ENCODE measurements at places on chromosomes 5 and 9. TPM values are rescaled to one million over a fixed set of nuclear protein-coding genes. Genes with fewer than 3 reads are reported as not detected.
A peak's percentile ranks its signal among the peaks of the same experiment; 100 is the strongest.

The RNF44 gene
- 38.7 TPM for total RNA-seq

The FOXD4L4 gene
- 0.15 TPM for total RNA-seq

The EGFL7 gene
- 16.5 TPM for total RNA-seq

The IL5 gene
- not detected for total RNA-seq

The NOXA1 gene
- total RNA-seq = 0.65 TPM

The PCDHGA2 gene
- total RNA-seq = 0.71 TPM

The NR4A3 gene
- 0.26 TPM for total RNA-seq

The GNAQ gene
- total RNA-seq = 87.9 TPM

The CER1 gene
- total RNA-seq = not detected

The PCDHGB2 gene
- total RNA-seq = 2.1 TPM

The GABRA6 gene
- not detected for total RNA-seq

The RANBP3L gene
- total RNA-seq = not detected

- peaks cover 30% of the 10 kb centered on the region for H3K4me1 ChIP-seq
- H3K27ac ChIP-seq = no peak overlapping the region
- DNase-seq = no peak
- H3K36me3 ChIP-seq = no peaks in the 10 kb centered on the region
Measured at GRCh38 chr9:90969021-90969675, 167.5 kb downstream of the SYK start.

GRCh38 chr9:128109050-128109709 lies 18.3 kb downstream of the PTGES2 start:
- H3K4me3 ChIP-seq = no peak overlapping the region
- H3K4me1 ChIP-seq = no peaks in the 10 kb centered on the region
- no peak overlapping the region for H3K27ac ChIP-seq
- no peaks in the 10 kb centered on the region for H3K27me3 ChIP-seq

- H3K27ac ChIP-seq = no peak overlapping the region
- no peaks in the 10 kb centered on the region for H3K36me3 ChIP-seq
- H3K4me1 ChIP-seq = no peaks in the 10 kb centered on the region
Measured at GRCh38 chr5:131068893-131069643, 96.0 kb downstream of the HINT1 start.

DNA sequence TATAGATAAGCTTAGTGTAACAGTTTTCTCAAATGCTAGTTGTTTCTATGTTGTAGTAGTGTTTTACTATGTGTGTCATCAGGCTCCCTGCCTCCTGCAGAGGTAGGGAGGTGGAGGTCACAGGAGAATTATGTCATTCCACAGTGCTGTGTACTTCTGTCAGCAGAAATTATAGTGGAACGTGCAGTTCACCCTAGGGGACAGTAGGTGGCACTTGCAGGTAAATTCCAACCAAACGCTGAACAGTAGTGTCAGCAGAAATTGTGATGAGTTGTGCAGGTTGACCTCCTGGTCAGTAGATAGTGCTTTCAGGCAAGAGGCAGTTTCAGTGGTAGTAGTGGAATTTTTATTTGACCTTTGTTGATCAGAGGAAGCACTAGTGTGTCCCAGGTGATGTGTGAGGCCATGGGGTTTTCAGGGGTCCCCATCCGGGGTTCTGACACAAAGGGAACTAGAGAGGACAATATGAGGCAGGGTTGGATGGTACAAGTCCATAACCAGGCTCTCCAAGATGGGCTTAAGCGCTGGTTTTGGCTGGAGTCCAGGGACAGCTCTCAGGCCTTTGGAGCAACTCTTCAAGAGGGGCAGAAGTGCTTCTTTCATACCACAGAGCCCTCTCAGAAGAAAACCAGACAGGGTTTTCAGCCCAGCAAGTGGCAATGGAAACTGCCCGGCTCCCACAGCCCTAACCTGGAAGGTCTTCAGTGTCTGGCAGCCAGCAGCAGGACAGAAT lies 402.9 kb downstream of the CYLC2 start:
- no peak overlapping the region for H3K27ac ChIP-seq
- H3K4me1 ChIP-seq = no peaks in the 10 kb centered on the region
- H3K27me3 ChIP-seq = no peaks in the 10 kb centered on the region

GRCh38 chr5:107496466-107496865 lies 174.3 kb downstream of the EFNA5 start:
- DNase-seq = no peak
- H3K4me3 ChIP-seq = no peak overlapping the region
- H3K36me3 ChIP-seq = peaks cover 5% of the 10 kb centered on the region
- H3K4me1 ChIP-seq = peaks cover 29% of the 10 kb centered on the region

DNA sequence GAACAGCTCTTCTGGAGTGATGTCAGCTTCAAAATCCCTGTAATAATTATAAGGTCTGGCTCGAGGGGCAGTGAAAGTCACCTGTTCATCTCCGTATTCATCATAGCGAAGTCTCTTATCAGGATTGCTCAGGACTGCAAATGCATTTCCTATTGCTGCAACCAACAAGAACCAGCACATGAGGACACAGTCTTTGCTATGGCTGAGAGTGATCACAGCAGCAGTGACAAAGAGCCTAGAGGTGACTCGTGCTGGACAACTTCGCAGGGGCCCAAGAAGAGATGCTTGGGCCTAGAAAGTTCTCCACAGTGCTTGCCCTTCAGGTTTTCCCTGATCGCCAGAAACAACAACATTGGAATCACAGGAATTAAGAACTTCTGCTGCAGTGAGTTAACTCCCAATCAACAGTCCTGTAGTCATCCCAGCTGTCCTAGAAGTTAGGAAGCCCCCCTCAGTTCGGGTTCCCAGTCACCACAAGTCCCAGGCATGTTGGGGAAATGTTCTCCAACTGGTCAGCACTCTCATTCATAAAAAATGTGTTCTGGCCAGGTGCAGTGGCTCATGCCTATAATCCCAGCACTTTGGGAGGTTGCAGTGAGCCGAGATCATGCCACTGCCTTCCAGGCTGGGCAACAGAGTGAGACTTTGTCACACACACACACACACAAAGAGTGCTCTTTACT lies 13.0 kb downstream of the DNAJC18 start:
- DNase-seq = no peak
- peaks cover 6% of the 10 kb centered on the region for H3K4me1 ChIP-seq
- no peak overlapping the region for H3K4me3 ChIP-seq
- H3K27me3 ChIP-seq = no peaks in the 10 kb centered on the region

- DNase-seq = peak; percentile 19
- H3K27me3 ChIP-seq = no peaks in the 10 kb centered on the region
- H3K4me1 ChIP-seq = no peaks in the 10 kb centered on the region
- H3K27ac ChIP-seq = no peak overlapping the region
Measured at GRCh38 chr5:172044631-172045314, 38.3 kb upstream of the FBXW11 start.

- peaks cover 12% of the 10 kb centered on the region for H3K4me1 ChIP-seq
- H3K4me3 ChIP-seq = no peak overlapping the region
- no peak for DNase-seq
- H3K27me3 ChIP-seq = no peaks in the 10 kb centered on the region
Measured at GRCh38 chr5:72600391-72600981, 93.3 kb upstream of the ZNF366 start.

GRCh38 chr5:143274952-143275351 lies 128.5 kb downstream of the NR3C1 start:
- no peaks in the 10 kb centered on the region for H3K4me1 ChIP-seq
- no peaks in the 10 kb centered on the region for H3K27me3 ChIP-seq
- DNase-seq = no peak
- no peak overlapping the region for H3K27ac ChIP-seq
- H3K36me3 ChIP-seq = no peaks in the 10 kb centered on the region

GRCh38 chr9:98909935-98910334 lies 33.8 kb upstream of the COL15A1 start:
- H3K36me3 ChIP-seq = no peaks in the 10 kb centered on the region
- no peaks in the 10 kb centered on the region for H3K27me3 ChIP-seq
- no peak overlapping the region for H3K4me3 ChIP-seq
- no peak for DNase-seq
- peaks cover 10% of the 10 kb centered on the region for H3K4me1 ChIP-seq
- H3K27ac ChIP-seq = no peak overlapping the region

GRCh38 chr9:137057545-137057944 lies 3.7 kb upstream of the ENTPD2 start:
- peaks cover 63% of the 10 kb centered on the region for H3K27me3 ChIP-seq
- no peak overlapping the region for H3K27ac ChIP-seq
- no peak overlapping the region for H3K4me3 ChIP-seq
- no peaks in the 10 kb centered on the region for H3K36me3 ChIP-seq
- no peak for DNase-seq

DNA sequence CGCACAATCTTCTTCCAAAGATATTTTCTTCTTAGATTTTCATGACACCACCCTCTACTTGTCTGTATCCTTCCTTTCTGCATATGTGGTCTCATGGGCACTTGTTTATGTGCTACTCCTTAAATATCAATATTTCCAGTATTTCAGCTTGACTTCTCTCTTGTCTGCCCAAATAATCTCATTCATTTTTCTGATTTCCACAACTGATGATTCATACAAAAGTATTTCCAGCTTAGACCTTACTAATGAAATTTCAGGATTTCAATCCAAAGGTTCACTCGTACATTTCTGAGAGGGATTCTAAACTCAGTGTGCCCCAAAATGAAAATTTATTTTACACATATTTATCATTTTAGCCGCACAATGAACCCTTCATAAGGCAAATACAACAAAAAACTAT lies 928.9 kb upstream of the C9orf72 start:
- no peak overlapping the region for H3K4me3 ChIP-seq
- no peaks in the 10 kb centered on the region for H3K4me1 ChIP-seq
- no peak for DNase-seq
- H3K27me3 ChIP-seq = no peaks in the 10 kb centered on the region
- no peak overlapping the region for H3K27ac ChIP-seq
- no peaks in the 10 kb centered on the region for H3K36me3 ChIP-seq

- no peak for DNase-seq
- no peaks in the 10 kb centered on the region for H3K36me3 ChIP-seq
- H3K4me3 ChIP-seq = no peak overlapping the region
- no peaks in the 10 kb centered on the region for H3K4me1 ChIP-seq
- no peak overlapping the region for H3K27ac ChIP-seq
- H3K27me3 ChIP-seq = no peaks in the 10 kb centered on the region
Measured at GRCh38 chr9:98226957-98227356, 28.5 kb downstream of the TBC1D2 start.

- H3K27me3 ChIP-seq = no peaks in the 10 kb centered on the region
- no peaks in the 10 kb centered on the region for H3K36me3 ChIP-seq
- H3K4me3 ChIP-seq = no peak overlapping the region
- peaks cover 76% of the 10 kb centered on the region for H3K4me1 ChIP-seq
- peak overlapping the region; percentile 60 for H3K27ac ChIP-seq
Measured at GRCh38 chr5:133360693-133361472, 251.5 kb downstream of the FSTL4 start.

DNA sequence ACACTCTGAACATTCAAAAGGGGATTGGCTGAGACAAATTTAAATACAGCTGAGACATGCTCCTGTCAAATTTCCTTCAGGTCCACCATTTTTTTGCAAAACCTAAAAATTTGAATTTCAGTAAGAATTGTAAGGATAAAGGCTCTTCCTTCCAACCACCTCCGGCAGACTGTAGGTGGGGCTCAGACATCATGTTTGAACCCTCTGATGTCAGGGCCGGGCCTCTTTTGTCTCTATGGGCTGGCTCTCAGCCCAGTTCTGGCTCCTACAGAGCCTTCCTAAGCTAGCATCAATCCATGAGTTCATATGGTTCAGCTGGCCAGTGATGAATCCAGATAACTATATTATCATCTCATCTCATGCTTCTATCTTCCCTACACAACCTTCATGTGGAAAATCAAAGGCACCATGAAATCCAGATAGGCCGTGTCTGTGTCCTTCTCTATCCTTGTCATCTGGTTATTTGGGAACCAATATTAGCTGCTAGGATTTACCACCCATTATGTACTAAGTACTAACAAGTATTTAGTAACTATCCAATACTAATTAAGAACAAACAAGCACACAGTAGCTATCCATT lies 44.2 kb downstream of the NIPSNAP3B start:
- H3K4me3 ChIP-seq = no peak overlapping the region
- no peaks in the 10 kb centered on the region for H3K27me3 ChIP-seq
- H3K27ac ChIP-seq = no peak overlapping the region
- H3K36me3 ChIP-seq = no peaks in the 10 kb centered on the region

DNA sequence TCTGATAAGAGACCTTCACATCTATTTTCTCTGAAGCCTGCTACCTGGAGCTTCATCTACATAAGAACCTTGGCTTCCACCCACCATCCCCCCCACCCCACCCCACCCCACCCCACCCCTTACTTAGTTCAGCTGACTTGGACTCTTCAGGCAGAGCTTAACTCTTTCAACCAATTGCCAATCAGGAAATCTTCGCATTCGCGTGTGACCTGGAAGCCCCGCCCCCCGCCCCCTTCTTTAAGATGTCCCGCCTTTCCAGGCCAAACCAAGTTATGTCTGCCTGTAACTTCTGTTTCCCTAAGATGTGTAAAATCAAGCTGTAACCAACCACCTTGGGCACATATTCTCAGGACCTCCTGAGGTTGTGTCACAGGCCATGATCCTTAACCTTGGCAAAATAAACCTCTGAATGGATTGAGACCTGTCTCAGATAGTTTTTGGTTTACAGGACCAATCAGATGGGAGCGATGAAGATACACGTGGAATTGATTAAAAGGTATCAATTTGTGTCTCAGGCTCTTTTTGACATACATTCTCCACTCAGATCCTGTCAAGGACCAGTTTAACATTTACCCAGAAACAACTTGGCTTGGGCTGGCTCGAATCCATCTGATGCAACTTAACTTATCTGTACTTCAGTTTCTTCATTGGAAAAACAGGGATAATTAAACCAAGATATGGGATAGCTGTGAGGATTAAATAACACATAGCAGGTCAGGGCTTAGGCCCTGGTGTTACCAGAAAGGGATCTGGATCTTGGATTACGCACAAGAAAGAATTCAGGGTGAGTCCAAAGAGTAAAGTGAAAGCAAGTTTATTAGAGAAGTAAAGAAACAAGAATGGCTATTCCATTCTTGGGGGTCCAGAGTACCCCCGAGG lies 43.6 kb downstream of the GALNT12 start:
- no peaks in the 10 kb centered on the region for H3K36me3 ChIP-seq
- peaks cover 6% of the 10 kb centered on the region for H3K4me1 ChIP-seq
- H3K4me3 ChIP-seq = no peak overlapping the region
- no peak for DNase-seq
- H3K27me3 ChIP-seq = no peaks in the 10 kb centered on the region

GRCh38 chr5:157961896-157962590 lies 103.1 kb upstream of the CLINT1 start:
- H3K4me3 ChIP-seq = no peak overlapping the region
- no peaks in the 10 kb centered on the region for H3K27me3 ChIP-seq
- no peak overlapping the region for H3K27ac ChIP-seq
- peaks cover 2% of the 10 kb centered on the region for H3K4me1 ChIP-seq
- no peaks in the 10 kb centered on the region for H3K36me3 ChIP-seq

GRCh38 chr5:59079622-59080620 lies 497.0 kb downstream of the RAB3C start:
- no peaks in the 10 kb centered on the region for H3K27me3 ChIP-seq
- DNase-seq = no peak
- H3K27ac ChIP-seq = no peak overlapping the region
- no peaks in the 10 kb centered on the region for H3K4me1 ChIP-seq
- no peaks in the 10 kb centered on the region for H3K36me3 ChIP-seq

DNA sequence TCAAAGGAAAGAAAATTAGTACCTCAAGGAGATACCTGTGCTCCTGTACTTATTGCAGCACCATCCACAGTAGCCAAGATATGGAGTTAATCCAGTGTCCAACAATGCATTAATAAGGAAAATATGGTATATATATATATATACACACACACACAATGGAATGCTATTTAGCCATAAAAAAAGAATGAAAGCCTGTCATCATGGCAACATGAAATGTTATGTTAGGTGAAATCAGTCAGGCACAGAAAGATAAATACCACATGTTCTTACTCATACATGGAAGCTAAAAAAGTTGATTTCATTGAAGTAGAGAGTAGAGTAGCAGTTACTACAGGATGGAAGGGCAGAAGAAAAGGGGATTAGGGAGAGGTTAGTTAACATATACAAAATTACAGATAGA lies 601.5 kb downstream of the ANXA1 start:
- H3K4me1 ChIP-seq = no peaks in the 10 kb centered on the region
- no peak for DNase-seq
- no peaks in the 10 kb centered on the region for H3K27me3 ChIP-seq
- no peak overlapping the region for H3K27ac ChIP-seq
- H3K36me3 ChIP-seq = no peaks in the 10 kb centered on the region

Data from neural progenitor cell (in vitro differentiated cells).